GF-D8 (cell line): ENCODE measurements at places on chromosomes 2 and 18.

GRCh38 chr2:103161456-103162289 lies 399.8 kb downstream of the TMEM182 start:
- no peak for DNase-seq

DNA sequence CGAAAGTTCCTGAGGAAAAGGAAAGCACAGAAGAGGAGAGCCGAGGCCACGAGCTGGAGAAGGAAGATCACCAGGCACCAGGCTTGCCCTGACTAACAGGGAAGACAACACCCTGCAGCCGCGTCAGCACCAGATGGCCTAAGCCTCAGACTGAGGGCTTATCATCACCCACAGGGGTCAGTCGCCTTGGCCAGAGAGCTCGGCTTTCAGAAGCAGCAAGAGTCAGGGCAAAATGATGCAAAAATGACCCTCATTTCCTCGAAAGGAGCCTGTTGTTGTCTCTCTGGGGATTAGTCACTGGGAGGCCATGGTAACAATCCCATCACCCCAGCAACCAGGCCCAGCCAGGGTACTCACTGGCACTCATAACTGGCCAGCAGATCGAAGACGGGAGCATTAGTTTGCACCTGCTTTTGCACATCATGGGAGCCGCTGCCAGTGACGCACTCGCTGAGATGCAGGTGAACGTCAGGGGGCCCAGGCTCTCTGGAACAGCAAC lies 42.7 kb upstream of the ZFP36L2 start:
- no peak for DNase-seq

DNA sequence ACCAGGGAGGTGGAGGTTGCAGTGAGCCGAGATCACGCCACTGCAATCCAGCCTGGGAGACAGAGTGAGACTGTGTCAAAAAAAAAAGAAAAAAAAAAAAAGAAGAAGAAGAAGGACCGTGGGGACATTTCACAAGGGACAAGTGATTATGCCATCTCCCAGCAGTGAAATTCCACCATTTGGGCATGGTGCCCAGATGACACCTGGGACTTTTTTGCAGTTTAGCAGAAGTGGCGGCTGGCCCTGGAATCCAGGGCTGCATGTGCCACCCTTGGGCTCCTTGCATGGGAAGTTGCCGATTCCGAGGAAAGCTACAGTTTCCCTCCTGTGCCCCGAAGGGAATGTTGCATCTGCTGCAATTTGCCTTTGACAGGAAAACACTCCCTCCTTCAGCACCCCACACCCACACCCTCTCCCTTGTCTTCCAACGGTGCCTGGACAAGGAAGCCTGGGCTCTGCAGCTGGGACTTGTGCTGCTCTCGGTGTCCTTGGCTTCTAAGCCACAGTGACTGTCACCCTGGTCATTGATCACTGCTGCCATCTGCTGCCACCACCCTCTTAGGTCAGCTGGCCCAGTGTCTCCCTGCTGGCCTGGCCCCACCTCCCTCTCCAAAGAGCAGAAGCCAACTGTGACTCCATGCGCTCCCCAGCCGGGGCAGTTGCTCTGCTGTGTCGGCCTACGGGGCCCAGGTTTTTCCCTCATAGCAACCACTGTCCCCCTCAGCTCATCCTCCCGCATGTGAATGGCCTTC lies 56.4 kb upstream of the LRRC30 start:
- DNase-seq: no peak

DNA sequence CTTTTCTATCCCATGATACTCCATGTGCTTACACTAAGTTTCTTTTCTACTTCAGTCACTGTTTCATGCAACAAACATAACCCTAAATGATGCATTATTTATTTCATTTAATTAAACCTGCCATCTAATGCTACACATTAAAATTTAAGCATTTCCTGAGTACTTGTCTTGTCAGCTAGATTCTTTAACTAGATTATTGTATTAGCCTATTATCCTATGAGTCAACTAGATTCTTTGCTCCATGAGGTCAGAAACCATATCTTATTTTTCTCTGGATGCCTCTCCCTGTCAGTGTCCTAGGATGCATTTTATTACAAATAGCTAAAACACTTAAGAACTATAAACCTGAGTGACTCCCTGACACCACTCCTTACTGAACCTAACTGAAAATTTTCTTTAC lies 652.4 kb downstream of the SLC4A3 start:
- no peak for DNase-seq

DNA sequence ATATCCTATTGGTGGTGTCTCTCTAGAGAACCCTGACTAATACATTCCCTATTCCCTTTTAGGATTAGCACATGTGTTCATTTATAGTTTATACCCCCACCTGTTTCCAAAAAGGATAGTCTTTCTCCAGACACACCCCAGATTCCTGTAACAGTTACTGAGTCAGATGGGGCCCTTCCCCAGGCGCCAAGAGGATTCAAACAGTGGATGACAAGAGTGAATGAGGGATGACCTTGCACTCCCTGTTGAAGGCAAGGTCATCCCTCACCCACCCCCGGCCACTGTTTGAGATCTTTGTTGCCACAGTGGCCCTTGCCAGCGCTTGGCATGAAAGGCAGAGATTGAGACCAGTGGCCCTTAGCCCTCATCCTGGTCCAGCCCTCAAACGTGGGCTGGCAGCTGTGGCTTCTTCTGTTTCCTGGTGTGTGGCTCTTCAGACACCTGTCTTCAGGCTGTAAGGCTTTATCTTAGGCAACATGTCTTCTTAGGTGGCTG lies 15.3 kb upstream of the REEP1 start:
- DNase-seq: no peak

- no peak for DNase-seq
Observed at GRCh38 chr18:6628187-6628586, 101.3 kb upstream of the ARHGAP28 start.

DNA sequence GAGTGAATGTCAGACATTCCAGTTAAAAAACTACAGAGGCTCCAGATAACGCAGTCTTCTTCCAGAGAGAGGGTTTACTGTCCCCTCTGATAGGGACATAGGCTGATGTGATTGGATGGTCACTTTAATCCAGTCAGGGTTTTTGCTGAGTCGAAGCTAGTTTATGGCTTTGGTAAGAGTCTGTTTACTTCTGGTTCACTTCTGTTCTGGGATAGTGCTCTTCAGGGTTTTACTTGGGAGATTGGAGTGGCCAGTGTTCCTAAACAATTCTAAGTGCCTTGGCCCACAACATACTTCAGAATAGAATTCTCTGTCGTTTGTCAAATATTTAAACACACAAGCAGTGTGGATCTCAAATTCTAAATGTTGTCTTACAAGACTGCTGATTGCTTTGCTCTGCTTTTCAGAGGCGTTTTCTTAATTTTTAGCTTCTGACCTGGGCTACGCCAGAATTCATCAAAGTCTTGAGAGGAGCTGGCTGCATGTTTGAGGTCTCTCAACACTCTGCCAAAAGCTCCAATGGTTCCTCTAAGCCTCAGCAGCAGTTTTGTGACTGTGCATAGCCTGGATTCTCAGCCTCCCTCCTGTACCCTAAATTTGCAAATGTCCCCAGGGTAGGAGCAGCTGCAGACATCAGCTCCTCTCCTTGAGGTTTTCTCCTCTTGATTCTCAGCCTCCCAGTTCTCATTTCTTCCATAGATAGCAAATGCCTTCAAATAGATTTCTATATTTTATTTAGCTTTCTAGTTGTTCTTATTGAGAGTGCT lies 105.8 kb downstream of the BABAM2 start:
- no peak for DNase-seq

- DNase-seq: no peak
Observed at GRCh38 chr2:114769110-114769509, 326.7 kb downstream of the DPP10 start.

DNA sequence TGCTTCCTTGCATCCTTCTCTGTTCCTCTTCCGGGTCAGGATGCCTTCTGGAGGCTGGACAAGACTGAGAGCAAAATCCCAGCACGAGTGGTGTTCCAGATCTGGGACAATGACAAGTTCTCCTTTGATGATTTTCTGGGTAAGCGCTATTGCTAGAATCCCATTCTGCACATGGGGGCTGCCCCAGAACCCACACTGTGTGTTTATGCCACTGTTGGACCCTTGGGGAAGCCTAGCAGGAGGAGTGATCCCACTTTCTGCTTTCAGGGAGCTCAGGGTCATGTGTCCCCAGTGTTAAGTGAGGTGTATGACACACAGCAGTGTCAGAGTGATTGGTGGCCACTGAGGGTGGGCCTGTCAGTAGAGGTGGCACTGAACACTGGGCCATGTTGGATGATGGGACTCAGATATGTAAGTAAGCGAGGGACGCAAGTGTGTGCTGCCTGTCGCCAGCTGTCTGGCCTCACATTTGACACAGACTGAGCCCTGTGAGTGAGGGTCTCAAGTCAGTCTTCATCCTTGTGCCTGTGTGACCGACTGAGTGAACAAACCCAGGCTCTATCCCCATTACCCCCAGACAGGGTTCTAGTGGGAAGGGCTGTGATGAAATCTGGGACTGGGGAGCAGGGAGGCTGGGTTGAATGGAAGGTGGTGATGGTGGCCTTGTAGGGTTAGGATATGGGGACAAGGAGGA lies 220.9 kb downstream of the DYSF start:
- no peak for DNase-seq

GRCh38 chr2:138040616-138041015 lies 76.3 kb downstream of the HNMT start:
- DNase-seq: no peak

- DNase-seq: no peak
Observed at GRCh38 chr2:42312106-42312505, 48.9 kb downstream of the COX7A2L start.

GRCh38 chr2:11764359-11764758 lies 17.9 kb downstream of the LPIN1 start:
- no peak for DNase-seq

DNA sequence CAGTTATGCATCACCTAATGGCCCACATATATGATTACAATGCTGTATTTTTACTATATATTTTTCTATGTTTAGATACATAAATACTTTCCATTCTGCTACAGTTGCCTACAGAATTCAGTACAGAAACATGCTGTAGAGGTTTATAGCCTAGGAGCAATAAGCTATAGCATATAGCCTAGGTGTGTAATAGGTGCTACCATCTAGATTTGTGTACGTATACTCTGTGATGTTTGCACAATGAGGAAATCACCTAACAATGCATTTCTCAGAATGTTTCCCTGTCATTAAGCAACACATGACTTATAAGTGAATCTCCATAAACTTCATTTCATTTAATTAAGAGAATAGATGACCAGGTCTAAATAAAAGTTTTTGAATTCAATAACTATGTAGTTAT lies 43.5 kb downstream of the SLC38A11 start:
- no peak for DNase-seq

DNA sequence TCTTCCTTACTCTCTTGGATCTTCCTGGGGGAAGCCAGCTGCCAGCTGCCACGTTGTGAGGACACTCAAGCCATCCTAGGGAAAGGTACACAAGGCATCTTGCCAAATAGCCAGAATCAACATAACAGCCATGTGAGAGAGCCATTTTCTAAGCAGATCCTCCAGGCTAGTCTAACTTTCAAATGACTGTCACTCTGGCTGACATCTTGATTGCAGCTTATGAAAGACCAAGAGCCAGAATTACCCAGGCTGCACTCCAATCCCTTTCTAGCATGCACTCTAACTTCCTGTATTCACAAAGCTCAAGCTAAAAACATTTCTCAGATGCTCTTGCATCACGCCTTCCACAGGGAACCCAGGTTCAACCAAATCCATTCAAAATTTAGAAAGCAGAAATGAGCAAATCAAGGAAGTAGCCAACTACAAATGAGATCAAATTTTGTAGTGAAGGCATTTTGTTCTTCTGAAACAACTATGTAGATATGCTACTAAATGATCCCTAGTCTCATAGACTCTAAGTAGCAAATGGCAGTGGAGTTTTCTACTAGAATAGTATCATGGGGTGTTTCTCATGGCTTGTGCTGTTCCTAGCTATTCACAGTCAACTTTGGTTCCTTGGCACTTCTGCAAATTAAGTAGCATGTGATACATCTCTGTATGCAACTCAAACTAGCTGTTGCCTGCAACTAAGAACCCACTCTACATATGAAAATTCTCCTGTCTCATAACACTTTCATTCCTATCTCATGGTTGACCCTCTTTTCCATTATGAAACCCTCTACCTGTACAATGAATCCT lies 281.9 kb downstream of the ZEB2 start:
- DNase-seq: peak; percentile 58

DNA sequence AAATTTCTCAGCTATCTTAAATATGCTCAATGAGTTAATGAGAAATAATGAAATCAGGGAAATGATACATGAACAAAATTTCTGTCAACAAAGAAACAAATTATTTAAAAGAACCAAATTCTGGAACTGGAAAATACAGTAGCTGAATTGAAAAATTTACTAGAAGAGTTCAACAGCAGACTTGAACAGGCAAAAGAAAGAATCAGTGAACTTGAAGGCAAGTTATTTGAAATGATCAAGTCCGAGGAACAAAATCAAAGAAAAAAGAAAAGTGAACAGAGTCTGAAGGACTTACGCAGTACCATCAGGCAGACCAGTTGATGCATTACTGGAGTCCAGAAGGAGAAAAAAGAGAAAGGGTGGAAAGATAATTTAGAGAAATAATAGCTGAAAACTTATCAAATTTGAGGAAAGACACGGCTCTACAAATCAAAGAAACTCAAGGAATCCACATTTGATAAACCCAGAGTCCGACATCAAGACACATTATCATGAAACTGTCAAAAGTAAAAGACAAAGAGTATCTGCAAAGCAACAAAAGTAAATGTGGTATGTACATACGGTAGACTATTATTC lies 83.6 kb downstream of the CCDC138 start:
- no peak for DNase-seq

- DNase-seq: no peak
Observed at GRCh38 chr2:176826356-176826755, 386.2 kb upstream of the HNRNPA3 start.

DNA sequence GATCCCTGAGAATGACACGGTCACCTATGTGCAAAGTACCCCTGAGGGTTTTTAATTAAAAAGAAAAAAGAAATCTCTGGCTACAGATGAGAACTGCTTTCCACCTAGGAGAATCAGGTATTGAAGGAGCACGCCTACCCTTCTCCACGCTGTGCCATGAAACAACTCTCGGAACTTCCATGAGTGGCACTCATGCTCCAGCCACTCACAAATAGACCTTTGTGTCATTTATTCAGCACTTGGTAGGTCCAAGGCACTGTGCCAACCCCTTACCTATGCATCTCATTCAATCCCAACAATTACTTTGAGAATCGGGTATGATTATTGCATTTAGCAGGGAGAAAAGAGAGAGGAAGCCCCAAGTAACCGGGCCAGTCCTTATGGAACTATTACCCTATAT lies 44.9 kb upstream of the TTC39C start:
- DNase-seq: no peak

GRCh38 chr2:151891566-151892194 lies 63.5 kb upstream of the ARL5A start:
- DNase-seq: no peak

GRCh38 chr18:76465630-76466409 lies 29.2 kb downstream of the ZNF516 start:
- no peak for DNase-seq

GRCh38 chr2:234462218-234462992 lies 34.5 kb downstream of the ARL4C start:
- DNase-seq: no peak
